ENCODE measurements at places on chromosomes 5 and 9.

DNA sequence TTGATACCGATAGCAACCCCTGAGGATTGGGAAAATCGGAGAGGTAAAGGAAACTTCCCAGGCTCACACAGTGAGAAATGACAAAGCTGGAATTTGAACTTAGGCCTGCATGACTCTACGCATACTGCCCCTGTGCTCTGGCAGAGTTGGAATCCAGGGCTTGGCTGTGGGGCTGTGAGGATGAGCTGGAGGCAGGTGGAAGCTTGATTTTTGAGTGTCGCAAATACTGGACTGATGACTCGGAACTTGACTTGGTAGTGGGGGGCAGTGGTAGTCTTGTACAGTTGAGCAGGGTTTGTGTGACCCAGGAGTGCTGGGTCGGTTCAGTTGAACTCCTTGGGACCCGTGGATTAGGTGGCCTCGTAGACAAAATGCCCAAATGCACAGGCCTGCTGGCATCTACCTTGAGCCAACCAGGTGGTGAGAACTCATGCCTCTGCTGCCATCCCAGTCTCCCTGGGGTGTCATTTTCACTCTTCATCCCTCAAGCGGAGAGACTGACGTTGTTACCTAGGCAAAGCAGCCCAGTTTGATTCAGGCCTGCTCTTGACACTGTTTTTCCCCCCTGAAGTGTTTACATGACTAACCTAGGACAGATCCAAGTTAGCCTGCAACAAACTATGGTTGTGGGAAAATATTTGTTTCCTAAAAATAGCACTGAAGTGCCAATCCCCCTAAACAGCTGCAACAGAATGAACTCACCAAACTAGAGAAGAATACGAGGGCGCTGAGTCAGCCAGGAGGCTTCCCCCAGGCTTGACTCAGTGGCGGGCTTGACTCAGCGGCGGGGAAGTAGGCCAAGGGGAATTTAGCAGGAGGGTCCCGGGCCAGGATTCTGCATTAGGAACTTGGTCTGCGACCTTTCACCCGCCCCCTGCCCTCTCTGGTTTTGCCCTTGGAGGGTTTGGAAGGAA, 45.7 kb upstream of the ORM1 start:
- DNase-seq = no peak

- no peak for DNase-seq
Measured at GRCh38 chr9:123835821-123836220, 94.1 kb downstream of the DENND1A start.

- DNase-seq = no peak
Measured at GRCh38 chr5:110096419-110096818, 406.7 kb downstream of the MAN2A1 start.

GRCh38 chr5:43973318-43973717, 370.3 kb downstream of the NNT start:
- DNase-seq = no peak

DNA sequence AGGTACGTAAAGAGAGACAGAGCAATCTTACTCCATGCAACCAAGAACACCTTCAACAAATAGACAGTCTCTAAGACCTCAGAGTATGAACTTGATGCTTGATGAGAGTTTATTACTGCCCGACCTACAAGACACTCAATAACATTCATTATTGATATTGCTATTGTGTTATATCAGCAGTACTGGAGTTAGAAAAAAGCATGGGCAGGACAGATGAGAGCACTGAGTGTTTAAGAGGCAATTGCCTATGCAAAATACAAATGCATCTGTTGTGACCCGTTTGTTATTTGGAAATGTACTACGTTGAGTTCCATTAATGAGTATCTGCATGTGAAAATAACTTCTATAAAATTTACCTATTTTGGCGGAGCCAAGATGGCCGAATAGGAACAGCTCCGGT, 8.1 kb upstream of the MARCOL start:
- DNase-seq = no peak

GRCh38 chr9:84845956-84846900, 176.7 kb downstream of the NTRK2 start:
- DNase-seq = no peak

- no peak for DNase-seq
Measured at GRCh38 chr9:107755246-107755645, 265.7 kb upstream of the KLF4 start.

DNA sequence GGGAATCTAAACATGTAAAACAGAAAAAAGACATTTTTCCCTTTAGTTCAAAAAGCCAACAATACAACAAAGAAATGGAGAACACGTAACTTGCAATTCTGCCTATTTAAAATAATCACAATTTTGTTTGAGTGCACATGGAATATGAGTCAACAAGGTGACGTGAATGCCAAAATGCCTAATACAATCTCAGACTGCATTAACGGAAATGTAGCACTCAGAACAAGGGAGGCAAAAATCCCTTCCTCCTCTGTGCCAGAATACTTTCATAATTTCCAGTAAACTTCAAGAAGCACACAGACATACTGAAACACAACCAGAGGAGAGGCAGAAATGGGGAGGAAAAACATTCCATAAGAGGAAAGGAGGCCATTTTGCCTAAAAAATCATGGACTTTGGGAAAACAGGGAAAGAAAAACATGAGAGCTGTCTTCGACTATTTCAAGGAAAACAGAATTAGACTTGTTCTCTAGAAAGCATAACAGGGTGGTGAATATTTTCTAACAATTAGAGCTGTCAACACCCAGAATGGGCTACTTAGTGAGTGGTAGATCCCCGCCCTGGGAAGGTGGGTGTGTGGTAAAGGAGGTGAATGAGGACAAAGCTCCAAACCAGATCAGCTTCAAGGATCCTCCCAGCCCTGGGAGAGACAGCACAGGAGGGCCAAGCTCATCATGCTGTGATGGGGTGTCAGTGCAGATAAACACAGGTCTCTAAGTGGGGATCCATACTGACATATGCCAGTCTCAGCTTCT, 48.2 kb downstream of the ABCA1 start:
- DNase-seq = no peak

DNA sequence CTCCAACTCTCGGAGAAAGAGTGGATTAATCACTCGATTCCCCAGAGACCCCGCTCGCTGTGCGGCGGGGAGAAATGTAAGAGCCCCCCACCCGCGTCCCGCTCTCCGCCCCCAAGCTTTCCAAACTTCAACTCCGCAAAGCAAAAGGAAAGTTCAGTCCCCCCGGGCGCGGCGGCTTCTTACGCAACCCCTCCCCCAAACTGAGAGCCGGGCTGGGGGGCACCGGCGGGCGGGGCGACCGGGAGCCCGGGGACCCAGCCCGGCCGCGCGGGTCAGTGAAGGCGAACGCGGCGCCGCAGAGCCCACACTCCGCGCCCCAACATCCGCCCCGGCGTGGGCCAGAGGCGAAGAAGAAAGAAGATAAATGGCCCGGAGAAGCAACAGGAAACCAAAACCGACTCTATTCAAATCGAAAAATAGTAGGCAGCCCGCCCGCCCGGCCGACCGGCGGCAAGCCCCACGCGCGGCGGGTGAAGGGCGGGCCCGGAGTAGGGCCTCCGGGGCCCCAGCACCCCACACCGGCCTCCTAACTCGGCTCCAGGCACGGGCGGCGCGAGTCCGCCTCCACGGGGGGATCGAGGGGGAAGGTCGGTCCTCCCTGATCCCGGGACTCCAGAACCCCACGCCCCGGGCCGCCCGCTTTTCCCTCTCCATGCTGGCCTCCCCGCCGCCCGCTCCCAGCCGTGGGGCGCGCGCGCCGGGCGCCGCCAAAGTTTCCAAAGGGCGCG, 720 bp downstream of the NOTCH1 start:
- no peak for DNase-seq

DNA sequence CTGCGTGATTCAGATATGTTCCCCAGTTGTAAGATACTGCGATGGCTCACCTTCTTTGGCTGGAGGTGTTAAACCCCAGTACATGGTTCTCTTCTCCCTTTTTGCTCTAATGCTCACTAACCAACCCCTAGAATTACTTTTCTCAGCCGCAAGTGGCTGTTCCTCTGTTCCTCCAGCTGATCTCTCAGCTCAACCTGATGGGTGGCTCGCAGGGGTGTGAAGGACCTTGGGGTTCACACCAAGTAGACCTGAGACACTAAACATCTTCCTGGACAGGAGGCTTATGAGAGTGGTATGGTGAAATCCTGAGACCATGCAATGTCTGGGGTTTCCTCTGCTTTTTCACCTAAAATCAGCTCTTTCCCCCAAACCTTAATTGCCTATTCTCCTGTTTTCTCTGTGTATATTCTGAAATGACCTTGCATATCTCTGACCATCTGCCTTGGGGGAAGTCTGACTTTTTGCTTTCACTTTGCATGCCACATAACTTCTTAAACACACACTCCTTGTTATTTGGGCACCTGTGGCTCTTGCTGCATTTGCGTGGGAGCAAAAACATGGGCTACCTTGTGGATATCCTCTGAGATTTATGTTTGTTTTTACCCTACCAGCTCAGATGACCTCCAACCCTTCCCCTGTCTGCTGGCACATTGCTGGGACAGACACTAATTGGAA, 15.9 kb upstream of the IFNA14 start:
- no peak for DNase-seq

- DNase-seq = no peak
Measured at GRCh38 chr5:109844695-109845094, 155.0 kb downstream of the MAN2A1 start.

DNA sequence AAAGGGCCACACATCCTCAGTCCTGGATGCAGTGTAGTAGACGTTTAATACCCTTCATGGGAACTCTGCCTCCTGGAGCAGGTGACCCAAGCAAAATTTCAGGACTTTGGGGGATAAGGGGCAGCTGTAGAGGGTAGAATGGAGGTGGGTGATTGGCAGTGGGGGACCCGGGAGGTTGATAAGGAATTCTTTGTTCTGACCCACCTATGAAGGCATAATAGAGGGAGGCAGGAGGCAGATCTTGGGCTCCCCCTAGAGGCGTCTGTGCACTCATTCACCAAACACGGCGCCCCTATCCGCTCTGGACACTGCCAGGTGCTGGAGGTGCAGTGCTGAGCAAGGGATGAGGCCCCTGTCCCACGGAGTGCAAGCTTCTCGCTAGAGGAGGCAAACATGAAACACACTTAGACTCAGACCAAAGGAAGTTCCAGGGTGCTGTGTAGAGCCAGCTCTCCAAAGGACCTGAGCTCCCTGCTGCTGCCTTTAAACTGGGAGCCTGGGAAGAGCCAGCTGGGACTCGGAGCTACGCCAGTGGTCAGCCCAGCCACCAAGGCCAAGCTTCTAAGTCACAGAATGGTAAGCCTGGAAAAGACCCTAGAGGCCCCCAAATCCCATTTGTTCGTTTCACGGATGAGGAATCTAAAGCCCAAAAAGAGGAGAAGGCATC, 7.7 kb downstream of the IL17B start:
- DNase-seq = peak; percentile 76

GRCh38 chr9:120758544-120758943, 34.7 kb downstream of the FBXW2 start:
- DNase-seq = no peak

DNA sequence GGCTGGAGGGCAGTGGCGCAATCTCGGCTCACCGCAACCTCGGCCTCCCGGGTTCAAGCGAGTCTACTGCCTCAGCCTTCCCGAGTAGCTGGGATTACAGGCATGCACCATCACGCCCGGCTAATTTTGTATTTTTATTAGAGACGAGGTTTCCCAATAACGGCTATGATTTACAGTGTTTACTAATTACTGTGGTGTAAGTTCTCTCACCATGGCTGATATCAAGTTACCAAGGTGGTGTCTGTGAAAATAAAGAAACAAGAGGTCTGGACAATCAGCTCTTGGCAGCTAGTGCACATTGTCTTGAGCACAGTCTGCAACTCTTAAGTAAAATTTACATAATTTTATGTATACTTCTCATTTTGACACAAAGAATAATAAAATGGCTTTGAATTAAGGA, 385.5 kb upstream of the COX7C start:
- peak; percentile 6 for DNase-seq

GRCh38 chr5:3595006-3595961, at the start of gene IRX1:
TSS of gene IRX1 (plus strand) at chr5:3595832. CDS start at chr5:3596106, 274 bp downstream.
- DNase-seq = no peak

GRCh38 chr5:115424030-115424429, 120.5 kb downstream of the FEM1C start:
- DNase-seq = no peak

DNA sequence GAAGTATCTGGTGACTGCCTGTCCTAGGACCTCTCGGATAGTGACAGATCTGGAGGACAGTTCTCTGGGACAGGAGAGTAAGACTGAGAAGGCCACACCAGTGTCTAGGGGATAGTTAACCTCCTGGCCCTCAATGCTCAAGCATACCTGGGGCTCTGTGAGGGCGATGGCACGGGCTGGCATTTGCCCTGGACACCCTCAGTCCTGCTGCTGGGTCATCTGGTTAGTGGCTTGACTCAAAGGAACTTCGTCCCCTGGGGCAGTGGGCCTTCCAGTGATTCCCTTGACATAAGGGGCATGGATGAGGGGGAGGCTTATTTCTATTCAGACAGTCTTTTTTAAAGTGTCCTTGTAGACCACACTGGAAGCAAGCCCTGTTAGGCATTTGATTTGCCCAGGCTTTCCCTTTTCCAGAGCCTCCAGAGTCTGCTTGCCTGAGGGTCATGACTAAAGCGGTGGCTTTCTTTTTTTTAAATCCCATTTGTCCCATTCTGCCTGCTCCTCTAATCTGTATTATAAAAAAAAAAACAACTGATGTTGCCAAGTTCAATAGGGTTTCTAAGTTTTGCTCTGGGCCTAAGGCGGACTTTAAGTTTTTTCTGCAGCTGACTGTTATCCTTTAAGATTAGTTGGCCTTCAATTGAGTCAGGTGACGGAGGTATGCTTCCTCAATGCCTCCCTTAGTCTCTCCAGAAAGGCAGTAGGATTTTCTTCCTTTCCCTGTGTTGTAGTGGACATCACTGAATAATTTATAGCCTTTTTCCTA, 2083.5 kb upstream of the C9orf72 start:
- DNase-seq = no peak

DNA sequence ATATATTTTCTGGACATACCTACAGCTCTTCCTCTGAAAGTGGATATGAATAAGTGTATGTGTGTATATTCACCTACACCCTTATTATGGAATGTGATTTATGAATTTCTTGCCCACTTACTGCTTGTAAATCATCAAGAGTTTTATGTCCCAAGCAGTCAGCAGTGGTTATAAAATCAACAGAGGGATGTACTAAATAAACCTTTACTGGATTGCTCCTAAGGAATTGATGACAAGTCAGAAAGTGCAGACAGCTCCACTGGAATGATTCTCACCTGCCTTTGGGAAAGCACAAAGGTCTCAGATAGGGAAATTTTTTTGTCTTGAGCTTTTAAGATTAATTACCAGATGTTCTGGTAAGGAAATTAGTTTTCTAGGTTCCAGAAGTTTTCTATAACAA, 9.3 kb downstream of the TMEM174 start:
- DNase-seq = no peak

- no peak for DNase-seq
Measured at GRCh38 chr9:121818016-121818661, 166.7 kb downstream of the DAB2IP start.

- DNase-seq = no peak
Measured at GRCh38 chr9:133050781-133051180, 11.0 kb upstream of the CEL start.

- DNase-seq = no peak
Measured at GRCh38 chr9:21060919-21061561, 16.7 kb downstream of the IFNB1 start.

DNA sequence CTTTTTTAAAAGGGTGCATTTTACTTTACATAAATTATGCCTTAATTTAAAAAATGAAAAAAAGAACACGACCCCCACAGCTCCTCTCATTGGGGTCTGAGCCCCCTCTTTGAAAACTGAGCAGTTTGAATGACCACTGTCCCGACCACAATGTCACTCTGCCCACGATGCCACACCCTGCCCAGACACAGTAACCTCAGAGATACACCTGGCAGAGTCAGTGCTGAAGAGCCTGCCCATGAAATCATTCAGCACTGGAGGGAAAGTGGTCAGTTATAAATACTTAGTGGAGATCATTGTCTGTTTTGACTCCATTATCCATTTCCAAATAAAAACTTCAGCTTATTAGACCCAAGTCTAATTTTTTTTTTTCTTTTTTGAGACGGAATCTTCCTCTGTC, 49.3 kb downstream of the DNAJC21 start:
- no peak for DNase-seq

All from HEK293T (cell line).